NCI-H1930 (cell line): ENCODE measurements at places on chromosomes 3 and 15.

DNA sequence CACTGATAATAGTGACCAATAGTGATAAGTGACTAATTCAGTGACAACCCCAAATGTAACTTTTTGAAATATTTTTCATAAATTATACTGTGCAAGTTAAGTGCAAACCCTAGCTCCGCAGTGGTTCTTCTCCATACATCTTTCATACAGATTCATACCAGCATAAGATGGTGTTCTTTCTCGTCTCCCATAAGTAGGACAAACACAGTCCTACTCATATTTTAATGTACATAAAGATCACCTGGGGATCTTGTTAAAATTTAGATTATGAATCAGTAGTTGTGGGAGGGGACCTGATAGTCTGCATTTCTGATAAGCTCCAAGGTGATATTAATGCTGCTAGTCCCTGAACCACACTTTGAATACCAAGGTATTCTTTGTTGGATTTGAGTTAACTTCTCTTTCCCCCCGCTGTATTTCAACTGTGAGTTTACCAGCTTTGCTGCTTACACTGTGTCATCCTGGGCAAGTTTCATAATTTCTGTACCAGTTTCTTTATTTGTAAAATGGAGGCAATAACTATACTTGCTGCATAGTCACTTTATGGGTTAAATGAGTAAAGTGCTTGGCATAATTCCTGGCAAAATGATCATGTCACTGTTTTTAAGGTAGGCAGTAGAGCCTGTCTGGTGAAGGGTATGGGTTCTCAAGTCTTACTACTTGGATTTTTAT, 34.7 kb upstream of the C3orf38 start:
- DNase-seq: no peak

DNA sequence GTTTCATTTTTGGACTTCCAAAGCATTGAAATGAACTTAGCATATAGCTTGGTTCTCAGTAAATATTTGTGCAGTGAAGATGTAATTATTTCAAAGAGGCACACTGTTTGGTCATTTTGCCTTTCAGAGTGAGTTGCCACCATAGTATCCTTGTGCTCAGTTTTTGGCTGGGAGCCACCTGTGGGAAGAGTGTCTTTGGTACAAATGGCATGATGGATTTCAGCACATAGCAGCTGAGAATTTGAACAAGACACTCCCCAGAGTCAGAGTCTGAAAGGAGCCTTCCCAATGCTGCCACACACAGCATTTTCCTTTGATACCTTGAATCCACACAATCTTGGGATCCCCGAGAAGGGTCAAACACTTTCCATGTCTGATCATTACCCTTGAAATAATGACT, 897.2 kb upstream of the ARPP21 start:
- DNase-seq: no peak

GRCh38 chr3:2958551-2958950, 151.6 kb downstream of the IL5RA start:
- DNase-seq: no peak

- DNase-seq: no peak
Measured at GRCh38 chr3:110974902-110975301, 96.7 kb upstream of the NECTIN3 start.

- DNase-seq: no peak
Measured at GRCh38 chr15:31558840-31559239, 232.2 kb downstream of the KLF13 start.

- DNase-seq: no peak
Measured at GRCh38 chr15:73699249-73700040, 15.3 kb downstream of the CD276 start.

DNA sequence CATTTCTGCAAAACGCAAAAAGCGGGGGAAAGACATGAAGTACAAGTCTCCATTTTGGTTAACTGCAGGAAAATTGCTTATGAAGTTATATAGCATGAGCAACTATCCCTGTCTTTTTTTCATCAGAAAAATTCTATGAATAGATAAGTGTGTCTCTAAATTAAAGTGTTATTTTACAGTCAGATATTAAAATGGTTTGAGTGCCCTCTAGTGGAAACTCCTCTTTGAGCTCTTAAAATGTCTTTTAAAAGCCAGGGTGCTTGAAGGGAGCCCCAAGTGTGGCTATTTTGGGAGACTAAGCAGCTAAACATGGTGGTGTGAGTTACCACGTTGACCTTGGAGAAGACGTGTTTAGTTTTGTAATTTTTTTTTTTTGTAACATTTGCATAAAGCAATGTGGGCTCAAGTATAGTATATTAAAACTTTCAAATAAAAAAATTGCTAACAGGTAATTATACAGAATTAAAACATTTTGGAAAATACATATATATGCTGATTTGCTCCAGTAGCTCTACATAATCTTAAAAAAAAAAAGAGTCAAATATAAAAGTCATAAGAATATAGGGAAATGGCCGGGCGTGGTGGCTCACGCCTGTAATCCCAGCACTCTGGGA, 77.2 kb downstream of the PPP2R3A start:
- DNase-seq: peak; percentile 21

DNA sequence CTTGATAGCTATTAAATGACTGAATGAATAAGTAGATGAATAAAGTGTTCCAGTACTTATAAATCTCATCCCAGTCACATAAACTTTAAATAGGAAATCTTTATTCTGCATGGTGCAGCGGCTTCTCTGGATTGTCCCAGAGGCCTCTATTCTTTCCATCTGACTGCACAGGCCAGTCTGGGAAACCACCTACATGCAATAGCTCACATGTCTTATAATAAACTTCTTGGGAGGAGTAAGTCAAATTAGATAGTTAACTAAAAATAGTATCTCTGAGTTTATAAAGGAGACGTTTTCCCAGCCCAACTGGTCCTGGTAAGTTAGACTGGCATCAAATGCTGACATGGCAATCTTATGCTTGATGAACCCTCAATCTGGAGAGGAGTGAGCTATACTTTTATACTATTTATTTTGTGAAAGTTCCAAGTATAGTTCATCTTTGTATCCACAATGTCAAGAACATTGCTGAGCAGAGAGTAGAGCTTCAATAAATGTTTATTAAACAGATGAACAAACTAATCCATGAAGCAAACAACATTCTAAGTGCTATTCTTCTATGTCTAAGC, 417.6 kb downstream of the TIGIT start:
- no peak for DNase-seq
